Endodermal cell (in vitro differentiated cells): ENCODE measurements at places on chromosomes 7 and 10.

- H3K4me1 ChIP-seq: no peaks in the 10 kb centered on the region
- no peaks in the 10 kb centered on the region for H3K27me3 ChIP-seq
- H3K36me3 ChIP-seq: no peaks in the 10 kb centered on the region
Measured at GRCh38 chr10:70786799-70787415, 1.7 kb upstream of the TBATA start.

DNA sequence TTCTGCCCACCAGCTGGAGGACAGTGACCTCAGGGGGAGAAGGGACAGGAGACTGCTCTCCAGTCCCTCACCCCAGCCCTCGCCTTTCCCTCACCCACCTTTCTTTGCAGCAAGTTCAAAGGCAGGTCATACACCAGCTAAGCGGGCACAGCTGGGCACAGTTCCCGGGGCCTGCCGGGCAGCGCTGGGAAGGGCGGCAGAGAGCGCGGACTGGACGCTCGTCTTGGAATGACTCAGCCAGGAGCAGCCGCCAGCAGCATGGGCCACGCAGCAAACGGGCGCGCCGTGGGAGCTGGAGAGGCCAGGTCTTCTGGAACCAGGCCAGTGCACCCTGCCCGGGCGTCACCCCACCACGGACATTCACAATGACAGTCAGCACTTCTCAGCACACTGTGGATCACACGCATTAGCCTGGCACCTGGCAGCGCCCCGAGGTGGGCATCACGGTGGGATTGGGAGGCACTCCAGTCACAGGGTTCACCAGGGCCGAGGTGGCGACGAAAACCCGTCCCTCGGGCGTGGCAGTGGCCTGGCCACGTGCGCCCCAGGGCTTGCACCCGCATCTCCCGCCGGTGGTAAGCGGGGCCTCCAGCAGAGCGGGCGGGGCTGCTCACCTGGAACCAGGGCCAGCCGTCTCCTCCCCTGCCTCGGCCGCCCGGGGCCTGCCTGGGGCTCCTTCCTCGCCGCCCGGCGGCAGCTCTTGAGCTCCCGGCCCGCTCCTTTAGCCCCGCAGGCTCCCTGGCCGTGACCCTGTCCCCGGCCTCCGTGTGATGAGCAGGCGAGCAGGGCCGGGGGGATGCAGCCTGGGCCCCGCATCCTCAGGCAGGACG, 29.0 kb upstream of the WDFY4 start:
- peaks cover 39% of the 10 kb centered on the region for H3K27me3 ChIP-seq
- no peak for DNase-seq
- no peak overlapping the region for H3K4me3 ChIP-seq
- no peak overlapping the region for H3K27ac ChIP-seq
- no peaks in the 10 kb centered on the region for H3K36me3 ChIP-seq

GRCh38 chr7:30789334-30789711, 18.1 kb downstream of the MINDY4 start:
- no peaks in the 10 kb centered on the region for H3K27me3 ChIP-seq
- no peak for DNase-seq
- H3K4me1 ChIP-seq: no peaks in the 10 kb centered on the region
- H3K4me3 ChIP-seq: no peak overlapping the region

GRCh38 chr7:43906331-43907010, at the start of gene URGCP:
Gene URGCP, minus strand, starts transcription at chr7:43906596. Its CDS starts 21 bp downstream, at chr7:43906575.
- peak within 1 kb of the TSS; percentile 81 for H3K4me3 ChIP-seq
- H3K36me3 ChIP-seq: no peaks in the 10 kb centered on the region
- no peaks in the 10 kb centered on the region for H3K27me3 ChIP-seq
- H3K4me1 ChIP-seq: no peaks in the 10 kb centered on the region

- H3K4me1 ChIP-seq: peaks cover 5% of the 10 kb centered on the region
- no peaks in the 10 kb centered on the region for H3K36me3 ChIP-seq
- no peak overlapping the region for H3K4me3 ChIP-seq
- no peak for DNase-seq
- no peaks in the 10 kb centered on the region for H3K27me3 ChIP-seq
Measured at GRCh38 chr7:17109020-17109419, 189.4 kb upstream of the AHR start.

- H3K27ac ChIP-seq: no peak overlapping the region
- H3K36me3 ChIP-seq: peaks cover 96% of the 10 kb centered on the region
- no peaks in the 10 kb centered on the region for H3K27me3 ChIP-seq
- H3K4me3 ChIP-seq: no peak overlapping the region
- no peaks in the 10 kb centered on the region for H3K4me1 ChIP-seq
- peak; percentile 18 for DNase-seq
Measured at GRCh38 chr7:45103958-45104843, 7.3 kb downstream of the TBRG4 start.

DNA sequence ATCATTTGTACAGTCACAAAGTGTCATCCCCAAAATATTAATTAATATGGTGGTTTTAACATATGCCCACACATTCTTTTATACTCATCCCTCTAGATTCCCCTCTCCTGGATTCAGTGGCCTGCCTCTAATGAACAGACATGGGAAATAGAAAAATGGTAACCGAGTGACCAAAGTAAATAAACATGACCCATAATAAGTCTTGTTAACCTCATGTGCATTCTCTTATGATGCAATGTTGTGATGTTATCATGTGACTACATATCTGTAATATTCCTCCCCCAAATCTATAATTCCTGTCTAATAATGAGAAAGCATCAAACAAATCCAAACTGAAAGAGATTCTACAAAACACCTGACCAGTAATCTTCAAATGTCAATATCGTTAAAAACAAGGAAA, 164.5 kb upstream of the PRSS1 start:
- no peak overlapping the region for H3K27ac ChIP-seq
- no peak for DNase-seq
- no peak overlapping the region for H3K4me3 ChIP-seq
- peaks cover 12% of the 10 kb centered on the region for H3K4me1 ChIP-seq
- no peaks in the 10 kb centered on the region for H3K36me3 ChIP-seq
- H3K27me3 ChIP-seq: no peaks in the 10 kb centered on the region

GRCh38 chr10:15719899-15720634, at the start of gene ITGA8:
Gene ITGA8, minus strand, starts transcription at chr10:15719922. Its CDS starts 151 bp downstream, at chr10:15719771.
- peak within 1 kb of the TSS; percentile 71 for H3K4me3 ChIP-seq
- H3K4me1 ChIP-seq: no peaks in the 10 kb centered on the region
- DNase-seq: peak; percentile 86
- H3K27ac ChIP-seq: no peak within 1 kb of the TSS

GRCh38 chr10:12508165-12508564, 158.8 kb downstream of the CAMK1D start:
- no peak for DNase-seq
- no peak overlapping the region for H3K27ac ChIP-seq
- H3K4me1 ChIP-seq: no peaks in the 10 kb centered on the region
- no peaks in the 10 kb centered on the region for H3K27me3 ChIP-seq
- H3K36me3 ChIP-seq: no peaks in the 10 kb centered on the region

DNA sequence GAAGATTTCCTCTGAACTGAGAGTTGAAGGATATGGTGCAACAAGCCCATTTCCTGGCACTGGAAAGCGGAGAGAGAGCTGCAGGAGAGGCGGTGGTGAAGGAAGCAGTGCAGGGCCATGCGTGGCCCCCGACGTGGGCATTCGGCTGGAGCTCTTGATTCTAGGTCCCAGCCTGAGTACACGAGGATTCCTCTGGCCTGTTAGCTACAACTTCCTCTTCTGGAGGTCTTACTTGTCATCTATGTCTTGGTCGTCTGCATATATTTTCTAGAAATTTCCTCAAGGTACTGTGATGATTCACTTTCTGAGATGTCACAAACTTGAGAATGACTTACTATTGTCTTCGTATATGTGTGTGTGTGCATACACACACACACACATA, 59.2 kb upstream of the JAZF1 start:
- no peaks in the 10 kb centered on the region for H3K4me1 ChIP-seq
- no peaks in the 10 kb centered on the region for H3K36me3 ChIP-seq
- no peak overlapping the region for H3K4me3 ChIP-seq
- H3K27ac ChIP-seq: no peak overlapping the region
- DNase-seq: no peak

DNA sequence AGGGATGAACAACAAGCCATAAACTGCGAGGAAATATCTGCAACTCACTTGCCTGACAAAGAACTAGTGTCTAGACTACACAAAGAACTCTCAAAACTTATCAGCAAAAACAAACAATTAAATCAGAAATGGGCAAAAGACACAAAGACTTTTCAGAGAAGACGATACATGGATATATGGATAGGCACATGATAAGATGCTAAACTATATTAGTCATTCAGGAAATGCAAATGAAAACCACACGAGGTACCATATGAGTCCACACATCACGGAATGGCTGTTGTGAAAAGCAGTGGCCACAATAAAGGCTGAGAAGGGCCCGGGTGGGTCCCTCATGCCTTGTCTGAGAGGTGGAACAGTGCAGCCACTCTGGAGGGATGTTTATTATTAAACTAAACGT, 267.8 kb downstream of the WDR37 start:
- H3K36me3 ChIP-seq: no peaks in the 10 kb centered on the region
- no peak for DNase-seq
- no peak overlapping the region for H3K27ac ChIP-seq

GRCh38 chr10:75444781-75445386, 13.5 kb downstream of the LRMDA start:
- peaks cover 4% of the 10 kb centered on the region for H3K4me1 ChIP-seq
- no peaks in the 10 kb centered on the region for H3K36me3 ChIP-seq
- peaks cover under 1% of the 10 kb centered on the region for H3K27me3 ChIP-seq
- DNase-seq: no peak
- H3K4me3 ChIP-seq: no peak overlapping the region

DNA sequence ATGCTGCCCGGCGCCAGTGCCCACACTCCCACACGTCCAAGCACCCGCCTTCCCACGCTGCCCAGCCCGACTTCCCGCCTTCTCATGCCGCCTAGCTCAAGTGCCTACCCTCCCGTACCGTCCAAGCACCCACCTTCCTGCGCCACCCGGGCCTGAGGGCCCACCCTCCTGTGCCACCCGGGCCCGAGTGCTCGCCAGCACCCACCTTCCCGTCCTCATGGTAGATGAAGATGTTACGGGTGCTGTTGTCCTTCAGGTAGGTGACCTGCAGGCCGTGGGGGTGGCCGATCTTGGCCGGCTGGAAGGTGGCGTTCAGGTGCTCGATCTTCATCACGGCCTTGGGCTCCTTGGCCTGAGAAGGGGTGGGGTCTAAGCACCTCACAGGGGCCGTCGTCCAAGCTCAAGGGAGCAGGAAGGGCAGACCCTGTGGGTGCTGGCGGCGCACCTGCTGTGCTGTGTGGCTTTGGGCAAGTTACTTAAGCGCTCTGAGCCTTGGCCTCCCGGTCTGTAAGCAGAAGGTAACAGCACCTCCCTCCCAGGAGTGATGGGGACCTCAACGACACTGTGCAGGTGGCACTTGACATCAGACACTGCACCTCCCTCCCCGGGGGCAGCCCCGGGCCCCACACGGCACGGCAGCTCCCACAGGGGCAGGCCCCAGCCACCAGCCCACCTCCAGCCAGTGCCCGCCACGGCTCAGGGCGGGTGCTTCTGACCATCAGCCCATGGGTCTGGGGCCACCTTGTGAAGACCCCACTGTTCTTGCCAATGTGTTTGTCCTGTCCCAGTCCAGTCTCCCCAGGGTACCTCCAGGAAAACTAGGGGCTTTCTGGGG, 27.8 kb downstream of the GET4 start:
- peaks cover 31% of the 10 kb centered on the region for H3K27me3 ChIP-seq
- no peak overlapping the region for H3K4me3 ChIP-seq
- no peaks in the 10 kb centered on the region for H3K36me3 ChIP-seq
- H3K4me1 ChIP-seq: no peaks in the 10 kb centered on the region
- no peak for DNase-seq

DNA sequence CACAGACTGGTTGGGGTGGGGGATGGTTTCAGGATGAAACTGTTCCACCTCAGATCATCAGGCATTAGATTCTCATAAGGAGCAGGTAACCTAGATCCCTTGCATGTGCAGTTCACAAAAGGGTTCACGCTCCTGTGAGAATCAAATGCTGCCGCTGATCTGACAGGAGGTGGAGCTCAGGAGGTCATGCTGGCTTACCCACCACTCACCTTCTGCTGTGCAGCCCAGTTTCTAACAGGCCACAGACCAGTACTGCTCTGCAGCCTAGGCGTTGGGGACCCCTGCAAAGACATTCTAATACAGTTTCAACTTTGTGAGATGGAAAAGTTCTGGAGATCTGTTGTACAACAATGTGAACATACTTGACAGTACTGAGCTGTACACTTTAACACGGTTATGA, 39.9 kb downstream of the STRA8 start:
- DNase-seq: peak; percentile 20
- H3K4me1 ChIP-seq: no peaks in the 10 kb centered on the region
- no peak overlapping the region for H3K4me3 ChIP-seq
- no peaks in the 10 kb centered on the region for H3K36me3 ChIP-seq

DNA sequence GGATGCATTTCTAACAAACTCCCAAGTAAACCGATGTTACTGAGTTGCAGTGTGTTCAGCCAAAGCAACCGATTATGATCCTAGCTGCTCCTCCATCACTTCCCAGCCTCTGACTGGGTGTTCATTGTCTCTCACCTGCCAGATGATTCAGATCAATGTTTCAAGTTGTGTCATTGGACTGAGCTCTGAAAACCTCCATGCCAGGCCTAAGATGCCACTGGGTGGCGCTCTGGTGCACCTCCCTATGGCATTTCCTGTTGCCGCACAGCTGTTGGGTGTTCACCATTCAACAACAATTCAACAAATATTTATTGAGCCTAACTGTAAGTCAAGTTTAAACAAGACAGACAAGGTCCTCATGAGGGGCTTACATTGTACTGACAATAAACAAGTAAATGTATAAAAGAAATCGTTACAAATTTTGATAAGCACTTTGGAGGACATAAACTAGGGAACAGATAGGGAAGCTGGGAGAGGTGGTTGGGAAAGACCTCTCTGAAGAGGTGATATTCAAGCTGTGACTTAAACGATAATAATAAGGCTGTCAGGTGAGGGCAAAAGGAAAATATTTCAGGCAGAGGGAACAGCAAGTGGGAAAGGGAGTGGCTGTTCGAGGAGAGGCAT, 22.8 kb downstream of the RGR start:
- H3K27me3 ChIP-seq: no peaks in the 10 kb centered on the region
- peaks cover 9% of the 10 kb centered on the region for H3K4me1 ChIP-seq
- H3K4me3 ChIP-seq: no peak overlapping the region
- peak; percentile 91 for DNase-seq
- no peaks in the 10 kb centered on the region for H3K36me3 ChIP-seq
- no peak overlapping the region for H3K27ac ChIP-seq

DNA sequence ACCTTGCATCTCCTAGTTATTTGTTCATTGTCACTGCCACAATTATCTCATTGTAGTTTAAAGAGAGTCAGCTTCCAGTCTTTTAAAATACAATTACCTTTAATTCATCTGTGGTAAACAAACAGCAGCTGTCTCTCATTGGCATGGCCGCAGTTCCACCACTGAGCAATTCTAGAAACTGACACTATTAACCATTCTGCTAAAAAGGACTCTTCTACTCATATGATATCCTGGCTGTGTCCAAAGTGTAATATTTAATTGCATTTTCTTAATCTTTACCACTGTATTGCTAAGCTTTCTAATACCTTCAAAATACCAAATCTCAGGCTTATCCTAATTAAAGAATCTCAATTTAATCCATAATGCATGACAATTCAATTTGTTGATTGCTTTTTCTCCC, 639.0 kb downstream of the AUTS2 start:
- no peaks in the 10 kb centered on the region for H3K4me1 ChIP-seq
- H3K36me3 ChIP-seq: no peaks in the 10 kb centered on the region
- no peak overlapping the region for H3K4me3 ChIP-seq
- DNase-seq: no peak
- no peak overlapping the region for H3K27ac ChIP-seq

GRCh38 chr10:76998451-76998850, 639.2 kb downstream of the KCNMA1 start:
- no peak overlapping the region for H3K4me3 ChIP-seq
- H3K36me3 ChIP-seq: no peaks in the 10 kb centered on the region
- H3K4me1 ChIP-seq: no peaks in the 10 kb centered on the region
- no peak for DNase-seq
- no peaks in the 10 kb centered on the region for H3K27me3 ChIP-seq
